ENCODE measurements at places on chromosomes 6 and 20.

GRCh38 chr6:1971612-1972011 is 273.8 kb downstream of the GMDS start:
- no peak for DNase-seq

GRCh38 chr20:676967-677366 is 1.4 kb upstream of the SCRT2 start:
- no peak for DNase-seq

- no peak for DNase-seq
Measured at GRCh38 chr6:3770023-3770720, 18.7 kb upstream of the PXDC1 start.

- DNase-seq: no peak
Measured at GRCh38 chr20:6704132-6704861, 63.2 kb upstream of the BMP2 start.

DNA sequence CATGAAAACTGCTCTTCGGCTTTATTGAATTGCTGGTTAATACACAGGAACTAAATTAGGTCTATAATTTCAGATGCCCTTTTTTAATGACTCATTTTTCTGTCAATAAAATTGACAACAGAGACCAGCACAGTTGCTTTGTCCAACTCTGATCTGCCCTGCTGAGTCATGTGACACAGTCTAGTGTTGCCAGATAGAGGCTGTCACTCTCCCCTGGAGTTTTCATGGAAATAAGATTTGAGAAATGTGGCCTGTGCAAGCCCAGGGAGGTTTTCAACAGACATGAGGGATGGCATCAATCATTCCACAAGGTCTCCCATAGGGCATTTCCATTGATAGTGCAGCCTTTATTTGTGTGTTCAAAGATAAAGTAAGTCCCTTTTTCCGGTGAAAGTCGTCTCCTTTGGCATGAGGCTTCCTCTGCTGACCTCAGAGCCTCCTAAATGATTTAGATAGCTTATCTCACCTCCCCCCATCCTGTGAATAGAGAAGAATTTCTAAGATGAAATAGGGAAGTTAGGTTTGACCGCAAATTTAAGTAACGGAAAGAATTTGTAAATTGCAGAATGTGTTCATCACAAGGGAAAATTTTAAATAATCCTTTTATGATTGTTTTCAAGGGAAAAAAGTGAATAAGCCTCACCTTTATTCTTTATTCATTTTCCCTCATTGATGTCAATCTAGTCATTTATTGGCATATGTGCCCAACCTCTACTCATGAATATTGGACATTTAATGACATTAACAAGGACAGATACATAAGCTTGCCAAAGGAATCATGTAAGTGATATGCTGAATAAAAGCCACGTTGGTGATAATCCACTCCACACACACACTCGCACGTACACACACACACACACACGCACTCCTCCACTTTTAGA is 277.7 kb downstream of the ADGB start:
- no peak for DNase-seq

GRCh38 chr6:145736661-145737144 is 1.4 kb upstream of the EPM2A start:
- no peak for DNase-seq

DNA sequence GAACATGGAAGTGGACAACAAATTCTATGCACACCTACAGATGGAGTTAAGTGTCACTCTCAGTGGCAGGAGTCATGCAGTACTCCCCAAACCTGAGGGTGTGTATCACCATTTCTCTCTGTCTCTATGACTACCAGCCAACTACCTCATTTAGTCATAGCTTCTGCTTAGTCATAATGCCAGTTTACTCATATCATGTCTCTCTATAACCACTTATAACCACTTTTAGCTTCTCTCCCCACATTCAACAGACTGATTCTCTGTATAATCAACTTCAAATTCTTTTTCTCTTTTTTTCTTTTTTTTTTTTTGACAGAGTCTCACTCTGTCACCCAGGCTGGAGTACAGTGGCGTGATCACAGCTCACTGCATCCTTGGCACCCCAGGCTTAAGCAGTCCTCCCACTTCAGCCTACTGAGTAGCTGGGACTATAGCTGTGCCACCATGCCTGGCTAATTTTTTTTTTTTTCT is 13.8 kb upstream of the GTF3C6 start:
- no peak for DNase-seq

- DNase-seq: no peak
Measured at GRCh38 chr20:63860325-63861051, 810 bp upstream of the ABHD16B start.

- no peak for DNase-seq
Measured at GRCh38 chr6:131867744-131868143, 59.9 kb downstream of the ENPP1 start.
